ENCODE measurements at places on chromosomes 5 and 9. TPM values are rescaled to one million over a fixed set of nuclear protein-coding genes. Genes with fewer than 3 reads are reported as not detected.
A peak's percentile ranks its signal among the peaks of the same experiment; 100 is the strongest.

The CARD9 gene
- total RNA-seq: 2.0 TPM

The ANKRD31 gene
- total RNA-seq: 0.21 TPM

The BASP1 gene
- total RNA-seq: 120 TPM

The LRRTM2 gene
- total RNA-seq: 0.25 TPM

The EPB41L4A gene
- 30.6 TPM for total RNA-seq

- no peak for DNase-seq
Observed at GRCh38 chr9:75447281-75447680, 359.0 kb downstream of the OSTF1 start.

GRCh38 chr5:171957591-171958251 lies 48.7 kb downstream of the FBXW11 start:
- no peak for DNase-seq

GRCh38 chr9:125141251-125141650 lies 2.1 kb downstream of the SCAI start:
- no peak for DNase-seq

- no peak for DNase-seq
Observed at GRCh38 chr9:138071292-138071691, 193.7 kb downstream of the CACNA1B start.

DNA sequence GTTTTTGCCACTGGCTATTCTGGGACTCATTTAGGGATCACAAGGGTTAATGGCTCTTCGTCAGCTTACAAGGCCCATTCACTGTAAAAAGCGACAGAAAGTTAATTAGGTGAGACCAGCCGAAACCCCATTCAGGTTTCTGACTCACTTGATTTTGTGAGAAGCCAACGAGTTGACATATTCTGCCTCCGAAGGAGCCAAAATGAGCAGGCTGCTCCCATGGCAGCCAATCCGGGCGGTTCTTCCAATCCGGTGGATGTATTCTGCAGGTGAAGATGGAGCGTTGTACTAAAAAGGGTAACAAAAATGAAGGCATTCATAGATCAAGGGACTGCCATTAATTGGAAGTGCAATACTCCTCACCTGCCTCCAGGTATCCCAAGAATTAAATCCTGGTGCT lies 39.7 kb downstream of the DDX31 start:
- no peak for DNase-seq

GRCh38 chr5:137091472-137091871 lies 407.7 kb downstream of the SPOCK1 start:
- DNase-seq: no peak

DNA sequence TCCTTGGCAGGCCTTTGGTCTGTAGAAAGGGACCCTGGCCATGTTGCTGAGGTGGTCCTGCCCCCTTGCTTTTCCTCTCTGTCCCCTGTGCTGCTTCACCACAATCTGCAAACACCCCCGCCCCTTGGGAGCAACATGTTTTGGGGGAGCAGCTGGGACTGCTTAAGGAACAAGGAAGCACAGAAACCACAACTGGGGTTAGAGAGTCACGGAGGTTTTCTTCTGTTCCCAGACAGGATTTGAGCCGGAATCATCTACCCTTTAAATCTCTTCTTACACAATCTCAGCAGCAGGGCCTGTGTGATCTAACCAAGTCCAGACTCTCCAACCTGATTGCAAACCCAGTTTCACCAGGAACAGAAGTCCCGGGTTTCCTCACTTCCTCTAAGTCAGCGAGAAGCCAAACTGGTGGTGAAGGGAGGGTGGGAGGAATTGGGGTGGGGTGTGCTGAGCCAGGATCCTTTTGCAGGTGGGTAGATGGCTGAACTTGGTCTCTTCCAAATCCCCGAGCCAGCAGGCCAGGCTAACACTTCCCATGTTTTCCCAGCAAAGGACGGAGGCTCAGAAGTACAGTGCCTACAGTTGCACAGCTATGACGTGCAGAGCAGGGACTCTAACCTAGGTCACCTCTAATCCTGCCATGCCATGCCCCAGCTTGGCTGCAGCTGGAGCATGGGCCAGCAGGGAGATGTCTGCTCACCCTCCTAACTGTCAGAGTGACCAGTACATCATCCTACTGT lies 25.0 kb downstream of the SH3PXD2B start:
- no peak for DNase-seq

- DNase-seq: no peak
Observed at GRCh38 chr9:18848657-18849056, 184.4 kb downstream of the SAXO1 start.

GRCh38 chr9:82170866-82171265 lies 182.3 kb downstream of the SPATA31D1 start:
- DNase-seq: no peak

DNA sequence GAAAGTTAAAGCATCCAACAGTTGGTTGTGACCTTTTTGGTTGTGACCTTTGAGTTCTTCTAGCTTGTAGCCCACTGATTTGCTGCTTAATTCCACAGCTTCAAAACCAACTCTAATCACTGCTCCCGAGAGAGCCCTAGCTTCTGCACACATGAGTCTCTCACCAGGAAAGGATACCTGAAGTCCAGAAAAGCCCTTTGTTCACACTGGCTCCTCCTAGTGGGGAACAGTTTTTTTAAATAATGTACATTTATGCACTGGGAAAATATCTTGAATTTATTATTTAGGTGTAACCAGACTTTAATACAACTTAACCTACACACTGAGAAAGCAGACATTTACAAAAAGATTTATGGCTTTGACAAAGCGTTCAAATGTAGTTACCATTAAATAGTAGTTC lies 120.2 kb upstream of the CCDC152 start:
- no peak for DNase-seq

GRCh38 chr5:65186646-65187227 lies 295.0 kb downstream of the ADAMTS6 start:
- no peak for DNase-seq

GRCh38 chr5:50763846-50764245 lies 97.4 kb downstream of the PARP8 start:
- DNase-seq: no peak

DNA sequence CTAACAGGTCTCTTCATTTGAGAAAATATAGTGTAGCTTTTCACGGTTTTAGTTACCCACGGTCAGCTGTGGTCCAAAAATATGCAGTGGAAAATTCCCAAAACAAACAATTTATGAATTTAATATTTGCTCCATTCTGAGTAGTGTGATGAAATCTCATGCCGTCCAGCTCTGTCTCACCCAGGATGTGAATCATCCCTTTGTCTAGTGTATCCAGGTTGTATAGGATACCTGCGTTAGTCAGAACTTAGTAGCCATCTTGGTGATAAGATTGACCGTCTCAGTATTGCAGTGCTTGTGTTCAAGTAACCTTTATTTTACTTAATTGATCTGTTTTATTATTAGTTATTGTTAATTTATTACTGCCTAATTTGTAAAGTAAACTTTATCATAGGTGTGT lies 41.1 kb downstream of the NDUFS4 start:
- no peak for DNase-seq

DNA sequence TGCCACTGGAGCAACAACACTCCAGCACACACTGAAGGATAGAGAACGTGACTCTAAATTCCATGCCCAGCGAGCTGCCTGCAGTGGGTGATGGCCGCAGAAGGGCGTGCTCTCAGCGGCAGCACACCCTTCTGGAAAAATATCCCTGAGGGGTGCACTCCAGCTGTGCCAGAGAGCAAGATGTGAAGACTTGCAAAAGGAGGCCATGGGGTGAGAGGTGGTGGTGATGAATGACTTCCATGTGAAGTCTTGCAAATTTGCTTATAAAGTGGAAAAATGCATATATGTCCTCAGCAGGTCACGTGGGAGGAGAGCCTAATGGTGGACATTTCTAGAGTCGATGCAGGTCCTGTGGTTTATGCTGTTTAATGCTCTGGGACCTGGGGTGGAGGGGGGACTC lies 39.8 kb upstream of the COL5A1 start:
- DNase-seq: no peak

DNA sequence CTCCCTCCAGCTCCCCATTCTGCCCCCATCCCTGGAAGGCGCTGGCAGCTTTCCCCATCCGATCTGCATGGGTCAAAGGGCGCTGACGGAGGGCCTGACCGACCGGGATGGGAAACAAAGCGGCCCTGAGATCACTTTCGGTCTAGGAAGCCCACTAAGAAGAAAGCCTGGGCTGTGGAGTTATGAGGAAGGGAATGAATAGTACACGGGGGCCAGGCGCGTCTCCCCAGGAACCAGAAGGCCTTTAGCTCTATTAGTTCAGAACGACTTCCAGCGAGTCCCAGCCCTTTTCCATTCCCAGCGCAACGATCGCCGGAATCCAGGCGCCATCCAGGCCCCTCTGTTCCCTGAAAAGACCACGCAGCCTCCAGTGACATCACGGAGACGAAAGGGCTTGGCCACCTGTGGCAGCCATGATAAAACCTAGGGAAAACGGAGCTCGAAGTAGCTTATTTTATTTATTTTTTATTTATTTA lies 70.1 kb upstream of the CCDC180 start:
- no peak for DNase-seq

DNA sequence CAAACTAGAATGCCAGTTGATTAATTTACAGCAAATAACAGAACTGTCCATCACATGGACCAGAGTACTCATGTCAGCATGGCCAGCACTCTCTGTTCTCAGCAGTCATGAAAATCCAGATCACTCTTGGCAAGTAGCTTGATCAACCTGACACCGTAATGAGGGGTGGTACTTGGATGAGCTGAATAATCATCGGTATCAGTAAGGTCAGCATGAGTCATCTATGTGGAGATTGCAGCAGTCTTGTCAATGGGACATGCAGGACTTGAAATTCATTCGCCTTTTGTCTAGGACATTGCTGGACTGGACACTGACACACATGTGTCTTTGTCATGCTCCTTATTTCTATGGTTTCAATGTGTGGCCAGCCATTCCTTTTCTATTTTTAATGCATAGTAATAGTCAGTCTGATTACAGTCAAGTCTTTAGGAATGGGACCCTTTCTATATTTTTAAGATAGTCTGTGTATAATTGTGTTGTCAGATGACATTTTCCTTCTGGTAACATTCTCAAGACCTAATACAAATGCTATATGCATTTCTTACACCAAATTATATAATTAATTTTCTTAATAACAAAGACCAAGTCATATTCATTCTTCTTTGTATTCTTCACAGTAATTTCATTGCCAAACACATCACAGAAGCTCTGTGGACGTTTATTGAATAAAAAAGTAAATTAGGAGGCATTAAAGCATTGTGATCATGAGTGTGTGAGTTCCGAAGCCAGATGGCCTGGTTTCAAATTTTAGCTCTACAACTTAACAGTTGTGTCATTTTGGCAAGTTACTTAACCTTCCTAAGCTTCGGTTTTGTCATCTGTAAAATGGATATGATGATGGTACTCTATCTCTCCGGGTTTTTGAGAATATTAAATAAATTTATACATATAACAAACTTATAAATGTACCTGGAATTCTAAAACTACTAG lies 57.4 kb downstream of the ADAMTSL1 start:
- DNase-seq: no peak

DNA sequence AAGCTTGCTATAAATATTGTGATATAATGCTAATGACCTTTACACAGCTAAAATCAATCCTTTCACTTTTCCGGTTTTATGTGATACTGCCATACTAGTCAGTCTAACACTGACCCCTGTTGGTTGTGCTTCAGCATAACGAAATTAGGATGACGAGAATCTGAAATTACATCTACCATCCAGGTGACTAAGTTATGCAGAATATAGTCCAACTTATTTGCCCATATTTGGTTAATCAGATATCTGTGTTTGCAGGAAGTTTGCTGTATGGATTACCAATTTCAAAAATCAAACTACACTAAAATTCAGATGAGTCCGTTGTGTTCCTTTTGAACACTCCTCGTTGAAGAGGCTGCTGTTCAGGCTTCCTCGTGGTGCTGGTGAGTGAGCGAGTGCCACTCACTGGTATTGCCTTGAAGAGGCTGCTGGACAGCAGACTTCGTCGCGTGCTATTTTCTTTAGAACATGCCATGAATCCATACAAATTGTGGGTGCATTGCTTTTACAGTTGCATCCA lies 32.5 kb downstream of the TENT4A start:
- DNase-seq: peak; percentile 14

DNA sequence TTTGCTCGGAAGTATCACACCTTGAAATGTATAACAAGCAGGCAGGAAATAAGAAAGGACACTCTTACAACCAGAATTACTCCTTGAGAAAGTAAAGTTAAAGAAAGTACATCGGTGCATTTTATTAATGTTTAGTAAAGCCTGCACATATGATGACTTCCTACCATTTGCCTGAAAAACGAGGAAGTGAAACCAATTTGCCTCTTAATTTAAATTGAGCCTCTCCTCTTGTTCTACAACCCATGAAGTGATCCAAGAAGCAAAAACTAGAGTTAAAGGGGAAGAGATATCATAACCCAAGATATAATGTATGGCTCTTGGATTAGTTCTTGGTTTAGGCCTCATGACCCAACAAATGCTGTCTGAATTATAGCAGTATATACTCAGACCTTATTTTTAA lies 95.6 kb downstream of the GNAQ start:
- DNase-seq: no peak

- peak; percentile 23 for DNase-seq
Observed at GRCh38 chr9:118522093-118523028, 818.2 kb downstream of the TLR4 start.

GRCh38 chr9:19230355-19231125 lies at the start of gene DENND4C:
DENND4C (plus strand) TSS chr9:19230693; CDS start chr9:19276175, 45,482 bp downstream.
- DNase-seq: peak; percentile 56

DNA sequence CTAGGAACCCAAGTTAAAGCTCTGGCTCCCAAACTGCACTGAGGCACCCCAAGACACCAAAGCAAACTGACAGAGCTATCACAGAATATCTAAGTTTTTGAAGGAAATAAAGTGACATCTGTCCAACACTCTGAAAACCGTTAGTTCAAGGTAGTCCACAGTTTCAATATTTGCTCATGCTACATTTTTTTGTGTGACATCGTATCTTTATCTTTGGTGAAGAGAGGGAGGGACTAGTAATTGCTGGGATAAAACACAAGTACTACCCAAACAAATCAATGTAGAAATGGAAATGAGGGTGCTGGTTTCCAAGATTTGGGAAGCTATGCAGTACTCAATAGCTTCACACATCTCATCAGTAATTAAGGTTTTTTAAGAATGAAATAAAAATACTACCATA lies 20.6 kb downstream of the LIFR start:
- DNase-seq: no peak

GRCh38 chr5:1815881-1816292 lies 14.7 kb downstream of the NDUFS6 start:
- DNase-seq: no peak

GRCh38 chr5:4230786-4231641 lies 635.4 kb downstream of the IRX1 start:
- no peak for DNase-seq

- DNase-seq: no peak
Observed at GRCh38 chr5:68002836-68003235, 212.7 kb upstream of the PIK3R1 start.

DNA sequence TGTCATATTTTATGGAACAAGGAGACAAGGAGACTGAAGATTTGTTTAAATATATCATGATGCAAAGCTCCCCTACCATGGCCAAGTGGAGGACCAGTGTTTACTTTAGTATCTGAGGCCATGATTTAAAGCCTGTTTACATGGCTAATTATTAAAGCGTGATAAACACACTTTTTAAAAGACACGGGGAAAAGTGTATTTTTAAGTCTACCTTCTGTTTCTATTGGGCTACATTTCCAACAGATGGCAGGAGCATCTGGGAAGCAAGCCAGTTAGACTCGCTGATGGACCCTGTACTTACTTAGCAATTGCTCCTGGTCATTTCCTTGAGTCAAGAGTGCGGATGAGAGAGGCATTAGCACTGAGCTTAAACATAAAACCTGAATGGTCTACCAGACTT lies 480.3 kb upstream of the SEMA6A start:
- DNase-seq: no peak
